Fibroblast of skin of right biceps (primary cell): ENCODE measurements at places on chromosomes 16 and 17.
A peak's percentile ranks its signal among the peaks of the same experiment; 100 is the strongest.

DNA sequence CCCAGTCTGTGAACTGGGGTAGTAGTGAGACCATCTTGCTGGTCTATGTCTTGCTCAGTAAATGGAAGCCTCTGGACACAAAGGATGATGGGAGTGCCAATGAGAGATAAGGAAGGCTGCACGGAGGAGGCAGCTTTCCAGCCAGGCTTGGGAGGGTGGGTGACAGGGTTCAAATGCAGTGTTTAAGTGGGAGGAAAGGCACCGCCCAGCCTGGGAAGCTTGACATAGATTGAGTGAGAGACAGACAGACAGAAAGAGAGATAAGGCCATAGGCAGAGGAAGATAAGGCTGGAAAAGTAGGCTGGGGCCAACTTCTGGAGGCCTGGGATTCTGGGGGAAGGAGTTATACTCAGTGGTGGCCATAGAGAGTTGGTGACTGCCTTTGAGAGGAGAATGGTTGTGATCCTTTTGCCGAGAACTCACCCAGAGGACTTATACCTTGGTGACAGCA, 7.2 kb upstream of the COL1A1 start:
- no peak for DNase-seq

GRCh38 chr17:57747221-57748017, 2.3 kb upstream of the CCDC182 start:
- peak; percentile 46 for DNase-seq

GRCh38 chr17:3685174-3685573, 10.8 kb downstream of the P2RX5 start:
- no peak for DNase-seq

GRCh38 chr17:5480962-5481361, 5.0 kb downstream of the DERL2 start:
- DNase-seq, result no peak

DNA sequence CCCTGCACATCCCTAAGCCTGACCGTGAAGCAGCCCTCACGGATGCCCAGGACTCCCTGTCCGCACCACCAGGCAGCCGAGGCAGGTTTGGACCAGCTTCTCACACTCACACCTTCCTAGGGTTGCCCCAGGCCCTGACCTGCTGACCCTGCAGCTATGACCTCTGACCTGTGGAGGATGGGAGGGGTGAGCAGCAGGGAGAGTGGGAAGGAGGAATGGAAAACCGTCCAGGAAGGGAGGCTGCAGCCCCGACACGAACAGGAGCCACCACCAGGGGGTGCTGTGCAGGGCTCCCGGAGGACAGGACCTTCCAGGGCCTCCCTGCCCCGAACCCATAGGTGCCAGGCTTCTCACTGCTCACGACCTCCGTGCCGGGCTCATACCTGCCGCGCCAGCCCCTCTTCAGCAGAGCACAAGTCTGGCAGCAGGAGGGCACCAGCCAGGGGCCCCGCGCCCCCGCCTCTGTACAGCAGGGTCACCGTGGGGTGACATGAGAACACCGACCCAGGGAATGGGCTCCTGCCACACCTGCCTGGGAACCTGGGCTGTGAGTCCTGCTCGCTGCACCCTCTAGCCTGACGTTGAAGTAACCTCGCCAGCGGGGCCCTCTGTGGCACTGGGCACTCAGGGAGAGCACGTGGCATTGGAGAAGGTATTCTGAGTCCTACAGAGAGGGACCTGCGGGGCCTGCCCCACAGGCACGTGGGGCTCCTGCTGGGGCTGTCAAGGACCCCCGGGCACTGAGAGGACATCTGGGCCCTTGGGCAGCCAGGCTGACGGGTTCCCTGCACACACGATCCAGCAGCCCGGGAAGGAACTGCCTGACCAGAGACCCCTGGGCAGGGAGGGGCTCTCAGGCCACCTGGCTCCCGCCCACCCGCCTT, 37.6 kb downstream of the CTU2 start:
- peak; percentile 51 for DNase-seq

GRCh38 chr16:75801307-75801706, 75.0 kb upstream of the CPHXL start:
- DNase-seq, result no peak

DNA sequence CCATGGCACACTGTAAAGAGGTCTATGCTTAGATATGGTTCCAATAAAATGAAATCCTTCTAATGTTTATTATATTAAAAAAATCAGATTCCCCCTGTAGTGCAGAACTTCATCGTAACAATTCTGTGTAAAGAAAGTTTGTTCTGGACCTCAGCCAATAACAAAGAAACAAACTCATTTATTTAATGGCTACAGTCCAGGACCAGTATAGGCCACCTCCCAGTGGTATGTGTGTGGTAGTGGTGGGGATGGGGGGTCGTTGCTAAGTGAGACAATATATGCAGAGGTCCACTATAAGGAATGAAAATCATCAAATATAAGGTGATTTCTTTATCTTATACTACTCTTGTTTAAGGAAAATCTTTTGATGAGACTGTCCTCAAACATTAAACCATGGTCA, 136.4 kb downstream of the CDK5R1 start:
- no peak for DNase-seq

DNA sequence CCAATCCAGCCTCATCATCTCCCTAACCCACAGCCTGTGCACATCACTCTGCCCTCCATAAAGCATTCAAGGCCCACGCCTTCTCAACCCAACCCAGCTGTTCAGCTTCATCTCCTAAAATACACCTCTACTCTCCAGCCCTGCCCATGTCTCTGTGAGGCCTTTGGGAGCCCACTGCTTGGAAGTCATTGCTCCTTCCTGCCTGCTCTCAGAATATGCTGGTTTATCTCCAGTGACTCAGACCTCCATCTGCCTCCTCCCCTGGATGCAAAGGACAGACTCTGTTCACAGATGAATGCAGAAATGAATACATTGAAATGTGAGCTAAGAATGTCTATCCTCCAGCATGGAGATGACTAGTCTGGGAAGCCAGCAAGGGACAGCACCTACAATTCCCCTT, 19.0 kb downstream of the KCNG4 start:
- peak; percentile 15 for DNase-seq

GRCh38 chr17:29885031-29885640, 44.9 kb downstream of the SSH2 start:
- DNase-seq, result peak; percentile 24

- DNase-seq, result no peak
Measured at GRCh38 chr17:54494721-54495715, 405.6 kb upstream of the TOM1L1 start.

DNA sequence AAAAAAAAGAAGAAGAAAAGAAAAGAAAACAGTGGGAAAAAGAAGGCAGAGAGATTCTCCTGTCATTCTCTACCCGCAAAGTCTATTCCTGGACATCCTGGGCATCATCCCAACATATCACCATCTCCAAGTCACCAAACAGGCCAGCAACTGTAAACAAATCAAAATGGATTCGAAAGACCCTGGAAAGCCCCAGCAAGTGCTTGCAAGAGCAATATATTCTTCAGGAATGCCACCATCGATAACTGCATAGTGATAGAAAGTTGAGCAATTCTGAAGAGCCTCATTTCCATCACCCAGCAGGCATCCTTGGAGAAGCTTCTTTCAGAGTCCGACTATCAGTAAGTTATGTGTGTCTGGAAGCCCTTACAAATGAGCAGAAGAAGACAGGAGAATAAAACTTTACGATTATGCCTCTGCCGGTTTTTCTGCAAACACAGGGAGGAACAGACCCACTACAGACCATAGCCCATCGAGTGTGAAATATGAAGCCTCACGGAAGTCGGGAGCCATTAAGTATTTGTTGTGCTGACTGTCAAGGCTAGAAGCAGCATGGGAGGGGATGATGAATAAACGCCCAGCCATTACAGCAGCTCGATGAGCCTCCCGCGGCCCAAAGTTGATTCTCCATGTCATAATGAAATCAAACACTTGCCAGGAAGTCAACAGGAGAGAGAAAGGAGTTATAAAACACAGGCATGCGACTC, 64.5 kb upstream of the SEC14L1 start:
- peak; percentile 41 for DNase-seq

- DNase-seq, result no peak
Measured at GRCh38 chr16:25563700-25564099, 128.1 kb upstream of the HS3ST4 start.

DNA sequence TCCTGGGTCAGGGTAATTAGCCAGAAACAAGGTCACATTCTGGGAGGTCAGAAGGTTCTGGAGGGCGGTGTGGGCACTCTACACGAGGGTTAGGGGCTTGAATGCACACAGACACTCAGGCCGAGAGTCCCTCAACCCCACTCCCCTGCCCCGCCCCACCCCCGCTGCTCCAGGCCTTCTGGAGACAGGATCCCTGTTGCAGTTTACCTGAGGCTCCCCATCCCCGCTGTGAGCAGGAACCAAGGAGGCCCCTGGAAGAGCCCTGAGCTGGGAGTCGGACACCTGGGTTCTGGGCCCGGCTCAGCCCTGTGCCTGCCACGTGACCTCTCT, 4.4 kb upstream of the ACTG1 start:
- DNase-seq, result no peak

- DNase-seq, result no peak
Measured at GRCh38 chr17:50163843-50164696, 1.7 kb upstream of the SGCA start.

- DNase-seq, result peak; percentile 49
Measured at GRCh38 chr16:4273858-4274311, 1.1 kb upstream of the TFAP4 start.

DNA sequence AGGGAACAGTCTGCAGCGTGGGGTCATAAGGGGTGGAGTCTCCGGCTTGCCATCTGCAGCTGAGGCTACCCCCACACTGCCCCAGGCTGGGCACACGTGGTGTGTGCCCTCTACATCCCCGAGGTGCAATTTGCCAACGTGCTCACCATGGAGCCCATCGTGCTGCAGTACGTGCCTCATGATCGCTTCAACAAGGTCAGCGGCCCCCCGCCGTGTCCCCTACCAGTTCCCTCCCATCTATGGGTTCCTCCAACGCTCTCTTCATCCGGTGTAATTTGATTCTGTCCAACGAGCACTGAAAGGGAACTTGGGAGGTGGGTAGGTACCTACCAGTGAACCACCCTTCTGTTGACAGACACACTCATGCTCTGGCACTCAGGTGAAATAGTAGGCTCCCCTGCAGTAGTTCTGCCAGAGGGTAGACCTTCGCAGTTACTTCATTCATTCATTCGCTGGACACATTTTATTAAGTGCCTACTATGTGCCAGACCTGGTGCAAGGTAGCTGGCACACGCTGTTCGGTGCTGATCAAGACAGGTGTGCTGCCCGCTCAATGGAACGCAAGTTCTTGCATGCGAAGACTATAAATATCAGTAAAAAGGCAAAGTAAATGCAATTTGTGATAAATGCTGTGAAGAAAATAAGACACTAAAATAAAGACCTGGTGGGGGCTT, 2.7 kb downstream of the MLLT6 start:
- no peak for DNase-seq

GRCh38 chr16:82761236-82761635, 134.5 kb downstream of the CDH13 start:
- peak; percentile 89 for DNase-seq

GRCh38 chr17:69314246-69315065, 12.5 kb downstream of the ABCA5 start:
- DNase-seq, result no peak

DNA sequence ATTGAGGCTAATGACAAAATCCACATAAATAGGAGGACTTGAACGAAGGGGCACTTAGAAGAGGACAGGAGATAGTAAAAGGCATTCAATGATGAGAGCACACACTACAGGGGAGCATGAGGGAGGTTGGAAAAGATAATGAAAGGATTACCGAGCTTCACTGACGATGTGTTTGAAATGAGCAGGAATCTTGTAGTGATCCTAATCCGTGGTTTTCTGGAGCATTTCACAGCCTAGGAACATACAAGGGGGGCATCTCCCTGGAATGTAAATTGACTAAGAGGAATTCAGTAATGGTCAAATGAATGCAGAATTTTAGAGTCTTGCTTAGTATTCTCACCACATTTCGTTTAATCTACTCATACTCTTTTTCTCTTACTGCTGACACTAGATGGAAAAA, 5.2 kb downstream of the ATMIN start:
- peak; percentile 76 for DNase-seq

GRCh38 chr17:37888881-37889280, 35.3 kb upstream of the TBC1D3K start:
- DNase-seq, result no peak

DNA sequence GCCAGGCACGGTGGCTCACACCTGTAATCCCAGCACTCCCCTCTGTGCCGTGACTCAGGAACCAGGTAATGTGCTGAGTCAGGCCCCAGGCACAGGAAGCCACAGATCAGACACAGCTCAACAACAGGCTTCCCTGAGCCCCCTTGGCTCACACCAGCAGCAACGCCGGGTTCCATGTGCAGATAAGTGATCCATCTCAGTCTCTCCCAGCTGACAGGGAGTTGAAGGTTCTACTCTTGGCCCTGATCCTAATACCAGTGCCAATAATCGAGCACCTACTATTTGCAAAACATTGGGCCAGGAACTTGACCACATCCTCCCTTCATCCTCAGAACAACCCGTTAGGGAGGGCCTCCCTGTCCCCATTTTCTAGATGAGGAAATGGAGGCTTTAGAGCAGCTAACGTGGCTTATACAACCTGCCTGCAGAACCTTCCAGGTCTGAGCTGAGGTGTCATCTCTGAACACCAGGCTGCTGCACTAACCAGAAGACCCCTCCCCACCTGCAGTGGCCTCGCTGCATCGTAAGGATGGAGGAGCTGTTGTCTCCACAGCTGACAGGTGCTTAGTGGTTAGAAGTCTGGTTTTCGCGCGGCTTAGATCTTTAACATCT, 64.8 kb upstream of the AMZ2 start:
- DNase-seq, result no peak

GRCh38 chr17:13581925-13582324, 19.8 kb downstream of the HS3ST3A1 start:
- DNase-seq, result peak; percentile 61

- DNase-seq, result no peak
Measured at GRCh38 chr16:20636671-20637070, 60.5 kb upstream of the ACSM2B start.

DNA sequence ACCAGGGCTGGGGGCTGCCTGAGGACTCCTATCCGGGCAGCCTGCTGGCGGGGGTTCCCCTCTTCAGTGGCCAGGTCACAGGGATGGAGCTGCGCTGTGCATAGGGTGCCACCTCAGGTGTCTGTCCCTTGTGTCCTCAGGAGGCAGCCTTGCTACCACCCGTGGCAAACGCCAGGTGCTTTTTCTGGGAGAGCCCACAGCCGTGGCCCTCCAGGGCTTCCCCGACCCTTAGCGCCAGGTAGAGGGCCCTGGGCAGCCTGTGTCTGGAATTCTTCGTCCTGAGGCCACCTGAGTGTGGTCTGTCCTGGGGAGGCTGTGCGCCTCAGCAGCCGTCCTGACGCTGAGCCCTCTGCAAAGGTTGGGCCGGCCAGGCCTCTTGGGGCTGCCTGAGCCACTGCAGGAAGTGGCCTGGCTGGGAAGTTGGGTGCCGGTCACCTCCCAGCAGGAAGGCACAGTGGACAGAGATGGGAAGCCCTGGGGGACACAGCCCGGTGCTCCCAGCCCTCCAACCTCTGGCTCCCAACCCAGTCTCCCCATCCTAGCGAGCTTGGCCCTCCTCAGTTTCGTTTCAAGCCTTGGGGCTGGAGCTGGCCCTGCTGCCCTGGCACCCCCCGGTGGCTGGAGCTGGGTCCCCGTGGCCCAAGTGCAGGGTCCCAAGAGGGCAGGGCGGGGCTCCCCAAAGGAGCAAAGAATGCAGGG, 7.6 kb upstream of the BAIAP3 start:
- no peak for DNase-seq

- no peak for DNase-seq
Measured at GRCh38 chr16:50781043-50781442, 39.2 kb downstream of the CYLD start.

- DNase-seq, result no peak
Measured at GRCh38 chr17:67068999-67069398, 24.6 kb downstream of the CACNG1 start.

GRCh38 chr16:50889746-50890145, 147.9 kb downstream of the CYLD start:
- no peak for DNase-seq
